ENCODE measurements at places on chromosomes 4 and X.

DNA sequence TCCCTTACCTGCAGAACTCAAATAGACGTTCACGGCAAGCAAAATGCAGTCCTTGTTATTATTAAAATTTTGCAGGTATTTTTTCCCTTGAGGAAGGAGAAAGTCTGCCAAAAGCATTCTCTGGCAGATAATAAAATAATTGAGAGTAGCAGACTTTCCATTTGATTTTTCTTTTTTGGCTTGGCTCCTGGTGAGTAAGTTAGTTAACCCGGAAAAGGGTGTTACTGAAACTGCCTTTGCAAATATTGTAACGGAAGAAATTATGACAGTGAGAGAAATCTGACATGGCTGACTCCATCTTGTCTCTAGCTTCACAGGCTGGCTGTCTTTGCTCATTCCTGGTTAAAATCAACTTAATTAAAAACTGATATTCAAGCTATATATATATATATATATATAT, 100.5 kb downstream of the GPR143 start:
- no peak for DNase-seq

DNA sequence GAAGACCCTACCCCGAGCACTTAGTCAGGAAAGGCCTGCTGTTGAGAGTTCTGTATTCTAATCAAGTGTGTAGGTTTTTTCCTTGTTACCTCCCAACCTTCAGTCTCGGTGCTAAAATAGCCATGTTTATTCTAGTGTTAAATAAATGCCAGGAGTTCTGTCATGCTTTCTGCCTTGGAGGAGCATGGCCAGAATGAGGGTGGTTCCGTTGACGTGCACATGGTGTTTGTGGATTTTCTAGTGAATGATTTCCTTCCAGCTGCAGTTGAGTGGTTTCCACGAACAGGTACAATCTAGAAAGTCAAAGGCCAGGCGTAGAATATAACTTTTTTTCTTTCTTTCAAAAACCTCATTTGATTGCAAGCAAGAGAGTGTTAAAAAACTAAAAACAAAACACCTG, 21.0 kb downstream of the TRMT44 start:
- DNase-seq: no peak

DNA sequence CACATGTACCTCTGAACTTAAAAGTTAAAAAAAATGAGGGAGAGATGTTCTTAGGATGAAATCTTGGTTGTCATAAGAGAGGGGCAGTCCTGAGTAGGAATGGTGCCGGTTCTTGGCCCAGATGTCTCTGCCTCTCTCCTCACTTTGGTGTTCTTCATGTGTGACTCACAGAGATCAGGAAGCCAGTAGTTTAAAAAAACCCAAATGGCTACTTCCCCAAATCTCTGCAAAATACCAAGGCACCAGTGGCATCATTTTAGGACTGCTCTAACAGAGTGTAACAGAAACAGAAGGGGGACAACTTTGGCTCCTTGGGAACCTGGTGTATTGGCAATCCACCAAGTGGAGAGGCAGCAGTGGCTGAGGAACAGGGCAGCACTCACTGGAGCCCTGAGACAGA, 116.8 kb downstream of the SCD5 start:
- no peak for DNase-seq

DNA sequence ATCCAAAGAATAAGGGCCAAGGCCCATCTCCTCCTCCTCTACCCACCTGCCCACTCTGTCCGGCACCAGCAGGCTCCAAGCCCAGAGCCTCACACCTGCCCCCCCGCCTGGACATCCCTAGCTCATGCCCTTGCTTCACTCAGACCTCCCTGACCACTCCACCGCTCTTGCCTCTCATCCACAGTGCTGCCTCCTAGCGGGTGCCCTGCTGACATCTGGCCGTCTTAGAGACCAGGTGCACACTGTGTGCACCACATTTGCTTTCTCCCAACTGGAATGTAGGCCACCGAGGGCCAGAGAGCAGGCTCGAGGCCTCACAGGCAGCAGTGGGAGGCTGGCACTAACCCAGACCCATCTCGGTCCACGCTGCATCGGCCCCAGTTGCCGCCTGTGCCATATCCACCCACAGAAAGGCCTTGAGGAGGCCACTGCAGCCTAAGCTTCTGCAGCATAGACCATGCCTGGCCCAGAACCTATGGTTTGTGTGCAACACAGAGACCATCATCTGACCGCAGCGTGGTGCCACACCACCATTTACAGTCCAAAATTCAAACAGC, 13.5 kb downstream of the LETM1 start:
- DNase-seq: no peak

DNA sequence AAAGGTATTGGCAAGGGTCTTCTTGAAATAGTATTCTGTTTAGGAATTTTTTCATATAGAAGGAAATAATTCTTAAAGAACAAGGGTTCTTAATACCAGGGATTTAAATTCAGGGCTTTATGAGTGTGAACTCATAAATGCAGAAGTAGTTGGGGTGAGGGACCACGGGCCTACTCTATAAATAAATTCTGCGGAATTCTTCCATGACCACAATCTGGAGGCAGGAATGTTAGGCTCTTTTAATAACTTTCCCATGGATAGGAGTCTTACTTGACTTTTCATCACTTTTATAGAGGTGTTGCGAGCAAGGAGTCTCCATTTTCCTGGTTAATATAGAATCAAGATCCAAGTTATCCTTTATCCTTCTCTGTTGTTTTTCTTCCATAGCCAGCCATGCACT, 76.7 kb upstream of the SLC4A4 start:
- no peak for DNase-seq

- DNase-seq: no peak
Observed at GRCh38 chrX:118824173-118824730, 628 bp downstream of the ZCCHC12 start.
